ENCODE measurements at places on chromosomes 1 and 21.

GRCh38 chr1:198156111-198156744 is 570 bp upstream of the NEK7 start:
- peak; percentile 16 for ATAC-seq

DNA sequence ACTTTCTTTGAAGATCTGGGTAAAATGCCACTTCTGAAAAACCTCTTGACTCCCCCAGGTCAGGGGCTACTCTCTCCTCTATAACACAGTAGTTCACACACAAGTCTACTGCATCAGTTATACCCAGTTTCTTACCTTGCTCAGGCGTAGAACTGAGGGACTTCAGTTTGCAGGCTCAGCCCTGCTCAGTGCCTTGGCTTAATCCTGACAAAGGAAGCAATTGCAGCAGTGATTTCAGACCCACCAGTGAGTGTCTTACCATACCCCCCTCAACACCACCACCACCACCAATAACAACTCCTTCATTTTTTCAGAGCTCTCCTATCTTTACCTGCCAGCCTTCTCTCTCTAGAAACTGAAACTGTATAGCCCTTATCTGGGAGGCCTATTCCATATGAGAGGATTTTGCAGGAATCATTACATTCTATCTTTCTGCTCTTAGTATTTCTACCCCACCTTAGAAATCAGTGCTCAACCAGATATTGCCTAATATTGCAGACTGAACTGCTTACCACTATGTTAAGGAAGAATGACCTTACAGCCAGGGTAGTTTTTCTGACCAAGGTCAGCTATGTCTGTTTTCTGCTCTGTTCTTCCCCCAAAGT is 105.5 kb upstream of the S1PR1 start:
- ATAC-seq = no peak

GRCh38 chr1:244047621-244048255 is 3.3 kb upstream of the ZBTB18 start:
- no peak for ATAC-seq

GRCh38 chr21:34615487-34615814 is 538 bp upstream of the RCAN1 start:
- peak; percentile 5 for ATAC-seq

DNA sequence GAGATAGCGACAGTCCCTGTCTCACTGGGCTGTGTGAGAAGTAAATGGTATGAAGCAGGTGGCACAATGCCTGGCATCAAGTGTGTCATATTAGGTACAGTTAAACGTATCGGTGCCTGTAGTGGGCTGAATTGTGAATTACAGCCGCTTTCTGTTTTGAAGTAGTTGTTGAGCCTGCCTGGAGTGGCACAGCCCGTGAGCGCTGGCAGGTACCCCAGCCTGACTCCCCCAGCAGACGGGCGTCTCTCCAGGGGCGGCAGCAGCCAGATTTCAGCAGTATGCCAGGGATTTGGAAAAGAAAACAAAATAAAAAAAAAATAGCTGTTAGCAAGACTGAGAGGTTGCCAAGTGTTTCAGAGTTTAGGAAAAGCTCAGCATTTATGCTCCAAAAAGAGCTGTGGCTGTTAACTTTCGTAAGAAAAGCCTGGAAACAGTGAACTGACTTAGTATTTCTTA is 26.6 kb upstream of the GPR153 start:
- ATAC-seq = no peak

- ATAC-seq = no peak
These were observed 1630.4 kb upstream of the B3GALT2 start for GRCh38 chr1:194816859-194817258.

GRCh38 chr21:44713846-44714245 is 2.5 kb upstream of the TSPEAR start:
- ATAC-seq = no peak

GRCh38 chr1:83978056-83978455 is 20.9 kb downstream of the TTLL7 start:
- ATAC-seq = no peak
